ENCODE measurements at places on chromosomes 11 and 22.
A peak's percentile ranks its signal among the peaks of the same experiment; 100 is the strongest.

DNA sequence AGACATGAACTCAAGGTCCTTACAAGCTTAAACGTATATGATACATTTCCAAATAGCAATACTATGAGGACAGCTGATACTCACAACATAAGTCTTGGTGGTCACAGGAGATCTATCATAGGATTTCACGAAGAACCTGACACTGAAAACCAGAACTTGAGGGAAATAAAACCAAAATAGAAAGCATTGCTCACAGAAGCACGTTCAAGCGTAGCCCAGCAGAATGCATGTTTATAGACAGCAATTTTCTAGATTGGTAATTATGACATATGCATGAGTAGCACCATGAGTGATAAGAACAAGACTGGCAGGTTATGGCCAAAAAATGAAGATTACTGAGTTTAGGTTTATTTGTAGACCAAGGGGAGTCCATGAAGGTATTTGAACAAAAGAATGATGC, 243.5 kb downstream of the ETS1 start:
- no peak for DNase-seq

DNA sequence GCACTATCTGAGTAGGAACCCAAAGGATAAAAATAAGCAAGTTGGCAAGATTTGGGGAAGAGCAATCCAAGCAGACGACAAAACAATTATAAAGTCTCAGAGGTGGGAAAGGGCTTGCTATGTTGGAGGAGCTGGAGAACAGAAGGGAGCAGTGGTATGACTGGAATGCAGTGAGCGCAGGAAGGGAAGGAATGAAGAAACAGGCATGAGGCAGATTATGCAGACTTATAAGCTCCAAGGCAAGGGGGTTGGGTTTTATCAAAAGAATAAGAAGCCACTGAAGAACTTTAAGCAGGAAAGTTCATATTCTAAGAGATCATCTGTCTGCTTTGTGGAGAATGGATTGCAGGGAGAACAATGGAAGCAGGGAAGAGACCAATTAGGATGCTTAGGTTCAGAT, 31.7 kb downstream of the PGM2L1 start:
- DNase-seq, result no peak

DNA sequence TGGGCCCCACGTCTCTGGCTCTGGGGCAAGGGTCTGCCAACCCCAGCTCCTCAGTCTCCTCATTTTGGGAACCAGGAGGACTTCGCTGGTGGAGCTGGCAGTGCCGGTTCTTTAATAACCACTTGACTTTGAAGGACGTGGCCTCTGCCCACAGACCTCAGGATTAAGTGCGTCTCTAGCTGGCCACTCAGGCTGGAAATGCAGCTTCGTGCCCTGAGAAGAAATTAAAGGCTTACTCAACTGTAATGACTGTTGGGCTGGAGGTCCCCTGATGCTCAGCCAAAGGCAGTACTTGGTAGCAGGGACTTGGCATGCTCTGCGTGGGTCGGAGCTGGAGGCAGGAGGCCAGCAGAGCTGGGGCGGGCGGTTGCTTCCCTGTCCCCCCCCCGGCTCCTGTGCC, 16.7 kb upstream of the PARVG start:
- peak; percentile 22 for DNase-seq

DNA sequence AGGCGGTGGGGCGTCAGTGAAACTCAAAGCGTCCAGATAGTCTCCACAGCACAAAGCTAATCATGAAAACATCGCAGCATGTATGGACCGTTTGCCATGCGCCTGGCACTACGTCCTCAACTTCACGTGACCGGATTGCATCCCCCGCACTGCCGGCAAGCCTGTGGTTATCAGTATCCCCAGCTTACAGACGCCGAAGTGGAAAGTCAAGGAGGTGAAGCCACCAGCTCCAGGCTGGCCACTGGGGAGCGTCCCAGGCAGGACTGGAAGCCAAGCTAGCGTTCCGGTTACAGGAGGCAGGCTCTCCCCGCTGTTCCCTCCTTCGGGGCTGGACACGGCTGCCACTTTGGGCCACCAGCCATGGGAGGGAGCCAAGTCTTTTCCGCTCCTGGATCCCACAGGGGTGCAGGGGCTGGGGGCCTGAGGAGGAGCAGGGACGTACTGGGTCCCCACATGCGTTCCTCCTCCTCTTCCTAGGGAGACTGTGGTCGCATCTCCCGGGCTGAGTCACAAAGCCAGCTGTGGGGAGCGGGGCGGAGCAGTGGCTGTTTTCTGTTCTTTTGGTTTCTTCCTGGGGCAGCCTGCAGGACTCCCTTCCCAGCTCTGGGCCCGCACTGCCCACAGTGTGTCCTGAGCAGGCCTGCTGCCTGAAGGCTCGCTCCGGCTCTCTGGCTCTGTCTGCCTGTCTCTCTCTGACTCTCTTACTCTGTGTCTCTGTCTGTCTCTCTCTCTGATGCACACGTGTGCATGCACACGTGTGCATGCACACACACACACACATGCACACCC, 4.3 kb upstream of the OSBPL5 start:
- DNase-seq, result no peak

All from retina (tissue), 1 donor.